ENCODE measurements at places on chromosomes 5 and 9.

DNA sequence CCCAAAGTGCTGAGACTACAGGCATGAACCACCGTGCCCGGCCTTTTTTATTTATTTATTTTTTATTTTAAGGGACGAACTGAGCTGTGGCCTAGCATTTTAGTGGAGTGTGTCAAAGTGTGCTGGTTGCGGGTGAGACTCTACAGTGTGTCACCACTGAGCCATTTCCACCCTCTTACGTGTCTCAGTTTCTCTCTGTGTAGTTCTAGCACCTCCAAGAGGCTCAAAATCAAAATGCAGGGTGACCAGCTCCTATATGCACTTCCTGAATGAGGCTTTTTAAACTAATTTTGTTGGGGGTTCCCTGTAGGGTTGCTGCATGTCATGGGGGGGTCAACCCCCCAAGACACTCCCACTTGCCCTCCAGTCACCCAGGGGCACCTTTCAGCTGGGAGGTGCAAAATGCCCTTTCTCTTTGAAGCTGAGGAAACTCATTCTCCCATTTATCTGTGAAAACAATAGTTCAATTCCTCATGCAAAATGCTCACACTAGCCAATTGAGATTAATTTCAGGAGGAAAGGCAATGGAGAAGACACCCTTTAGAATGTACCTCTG is 69.3 kb downstream of the COL15A1 start:
- DNase-seq: peak; percentile 27

DNA sequence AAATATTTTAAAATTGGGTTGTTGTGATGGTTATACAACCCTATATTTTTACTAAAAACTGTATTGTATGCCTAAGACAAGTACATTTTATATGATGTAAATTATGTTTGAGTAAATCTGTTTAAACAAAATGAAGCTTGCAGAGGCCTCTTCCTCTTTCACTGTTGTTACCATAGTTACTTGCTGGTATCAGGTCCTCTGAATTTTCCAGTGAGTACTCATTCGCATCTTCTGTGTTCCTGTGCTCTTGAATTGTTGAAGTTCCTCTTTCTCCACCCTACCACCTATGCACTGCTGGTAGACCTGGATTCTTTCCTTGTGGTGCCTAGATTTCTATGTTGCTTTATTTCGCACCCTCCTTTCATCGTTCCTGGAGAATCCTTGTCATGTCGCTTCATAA is 938.5 kb upstream of the ACO1 start:
- no peak for DNase-seq

DNA sequence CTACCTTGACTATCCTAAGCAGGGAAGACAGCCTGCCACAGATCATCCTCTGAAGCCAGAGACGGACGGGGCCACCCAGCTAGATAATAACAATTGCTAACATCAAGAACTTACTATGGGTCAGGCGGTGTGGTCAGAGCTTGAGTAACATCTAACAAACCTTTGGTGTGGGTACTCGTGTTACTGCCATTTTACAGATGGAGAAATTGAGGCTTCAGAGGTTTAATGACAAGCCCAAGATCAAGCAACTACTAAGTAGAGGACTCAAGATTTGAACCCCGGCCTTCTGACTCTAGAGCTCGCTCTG is 16.7 kb upstream of the ARSI start:
- DNase-seq: no peak

GRCh38 chr5:150540042-150540441 is 32.1 kb downstream of the NDST1 start:
- DNase-seq: no peak

- no peak for DNase-seq
Measured at GRCh38 chr5:132826424-132827082, 3.9 kb downstream of the SHROOM1 start.

DNA sequence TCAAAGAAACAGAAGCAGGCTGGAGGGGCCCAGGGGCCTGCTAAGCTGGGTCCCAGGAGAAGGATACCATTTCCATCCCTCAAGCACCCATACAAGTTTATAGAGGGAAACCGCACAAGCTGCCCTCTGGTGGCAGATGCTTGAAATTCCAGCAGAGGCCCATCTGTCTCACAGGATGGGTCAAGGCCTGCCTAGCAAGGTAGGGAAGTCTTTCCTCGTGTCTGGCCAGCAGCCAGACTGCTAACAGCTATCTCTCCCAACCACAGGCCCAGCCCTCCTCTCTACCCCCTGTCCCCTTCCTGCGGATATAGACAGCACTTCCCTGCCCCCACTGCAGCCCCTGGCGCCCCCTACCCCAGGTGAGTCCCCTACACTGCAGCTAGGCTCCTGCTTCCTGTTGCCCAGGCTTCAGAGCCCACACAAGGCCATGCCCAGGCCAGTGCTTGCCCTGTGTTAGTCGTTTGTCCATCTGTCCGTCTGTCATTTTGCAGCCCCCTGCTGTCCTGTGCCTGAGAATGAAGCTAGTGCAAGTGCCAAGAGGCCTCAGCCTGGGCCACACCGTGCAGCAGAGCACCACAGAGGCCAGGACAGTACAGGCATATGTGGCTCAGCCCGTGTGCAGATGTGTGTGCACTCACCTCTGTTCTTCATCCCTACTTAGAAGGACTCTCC is 26.2 kb downstream of the TCF7 start:
- peak; percentile 77 for DNase-seq

GRCh38 chr9:69207503-69207902 is 33.4 kb downstream of the TJP2 start:
- DNase-seq: no peak

GRCh38 chr9:110936237-110936636 is 102.0 kb downstream of the LPAR1 start:
- DNase-seq: no peak

DNA sequence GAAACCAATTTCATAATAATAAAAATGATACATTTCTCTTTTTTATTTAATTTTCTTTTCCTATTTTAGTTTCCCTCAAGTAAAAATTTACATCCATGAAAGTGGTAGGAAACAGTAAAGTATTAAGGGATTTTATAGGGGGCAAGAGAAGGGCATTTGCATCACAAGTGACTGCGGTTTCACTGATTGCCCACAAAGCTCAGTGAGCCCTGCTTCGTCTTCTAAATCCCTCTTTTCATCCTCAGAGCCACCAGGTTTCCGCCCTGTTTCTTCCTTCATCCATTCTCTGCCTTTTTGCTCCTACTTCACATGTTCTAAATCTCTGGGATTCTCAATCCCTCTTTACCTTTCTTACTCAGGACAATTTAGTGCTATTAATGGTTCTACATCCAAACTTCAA is 491.4 kb downstream of the LRRC70 start:
- DNase-seq: no peak

DNA sequence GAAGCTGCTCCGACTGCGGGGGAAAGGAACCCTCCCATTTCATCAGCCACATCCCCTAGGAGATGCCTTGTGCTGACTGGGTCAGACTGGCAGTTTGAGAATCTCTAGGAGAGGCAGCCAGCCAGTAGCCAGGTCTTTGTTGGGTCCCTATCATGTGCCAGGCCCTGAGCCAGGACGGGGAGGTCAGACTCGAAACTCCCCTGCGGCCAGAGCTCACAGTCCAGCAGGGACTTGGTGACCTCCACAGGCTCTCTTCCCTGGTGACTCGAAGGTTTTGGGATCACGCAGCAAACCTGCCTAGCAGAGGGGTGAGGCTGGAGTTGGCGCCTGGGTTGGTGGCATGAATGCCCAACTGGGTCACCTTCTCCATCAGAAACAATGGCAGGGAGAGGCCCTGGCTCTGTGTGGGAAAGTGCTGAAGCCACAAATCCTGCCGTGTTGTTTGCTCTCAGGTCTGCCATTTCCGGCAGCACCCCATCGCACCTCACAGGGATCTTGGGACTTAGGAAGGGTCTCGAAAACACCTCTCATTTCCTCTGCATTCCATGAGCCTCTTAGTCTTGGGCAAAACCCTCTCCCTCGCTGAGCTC is 14.4 kb upstream of the ORM1 start:
- DNase-seq: peak; percentile 0

GRCh38 chr5:144202072-144202471 is 31.4 kb downstream of the KCTD16 start:
- no peak for DNase-seq

DNA sequence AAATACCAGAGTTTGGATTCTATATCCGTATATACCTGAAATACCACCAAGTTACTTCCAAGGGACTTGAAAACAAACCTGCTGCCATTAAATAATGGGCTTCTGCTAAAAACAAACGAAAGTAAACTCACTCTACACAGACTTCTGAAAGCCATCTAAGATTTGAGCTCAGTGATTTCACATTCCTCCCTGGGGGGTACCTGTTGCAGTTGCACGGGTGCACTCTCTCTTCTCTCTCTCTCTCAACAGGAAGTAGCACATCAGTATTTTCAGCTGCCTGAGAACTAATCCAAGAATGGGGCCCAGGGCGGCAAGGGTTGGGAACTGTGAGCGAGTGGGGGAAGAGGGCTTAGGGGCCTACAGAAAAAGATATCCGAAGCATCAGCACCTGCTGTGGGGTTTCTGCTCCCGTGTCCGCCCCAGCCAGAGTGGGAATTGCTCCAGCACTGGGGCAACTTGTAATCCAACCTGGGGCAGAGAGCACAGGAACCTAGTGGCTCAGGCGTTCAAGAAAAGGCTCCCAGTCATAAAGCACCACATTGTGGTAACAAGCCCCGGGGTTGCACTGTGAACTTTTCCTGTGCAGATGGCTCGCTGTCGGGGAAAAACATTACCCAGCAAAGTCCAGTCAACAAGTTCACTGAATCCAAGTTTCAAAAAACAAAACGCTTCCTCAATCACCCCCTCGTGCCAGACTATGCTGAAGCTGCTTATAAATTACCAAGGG is 99.8 kb downstream of the EFNA5 start:
- peak; percentile 53 for DNase-seq

- no peak for DNase-seq
Measured at GRCh38 chr5:155343468-155343867, 329.9 kb downstream of the KIF4B start.

DNA sequence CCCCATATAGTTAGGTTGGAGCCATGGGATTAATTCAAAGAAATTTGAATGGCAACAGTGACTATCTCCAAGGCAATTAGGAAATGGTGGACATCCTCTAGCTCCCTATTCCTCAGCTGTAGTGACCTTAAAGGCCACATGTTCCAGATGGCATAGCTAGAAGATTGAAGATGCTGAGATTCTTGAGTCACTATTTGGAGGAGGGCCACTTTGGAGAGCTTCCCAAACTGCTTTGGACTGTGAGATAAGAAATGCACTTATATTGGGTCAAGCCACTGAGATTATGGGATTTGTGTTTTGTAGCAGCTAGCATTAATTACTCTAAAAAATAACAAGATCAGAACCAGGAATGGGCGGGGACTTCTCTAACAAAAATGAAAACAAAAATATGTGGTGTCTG is 636.2 kb upstream of the CCNG1 start:
- DNase-seq: no peak

DNA sequence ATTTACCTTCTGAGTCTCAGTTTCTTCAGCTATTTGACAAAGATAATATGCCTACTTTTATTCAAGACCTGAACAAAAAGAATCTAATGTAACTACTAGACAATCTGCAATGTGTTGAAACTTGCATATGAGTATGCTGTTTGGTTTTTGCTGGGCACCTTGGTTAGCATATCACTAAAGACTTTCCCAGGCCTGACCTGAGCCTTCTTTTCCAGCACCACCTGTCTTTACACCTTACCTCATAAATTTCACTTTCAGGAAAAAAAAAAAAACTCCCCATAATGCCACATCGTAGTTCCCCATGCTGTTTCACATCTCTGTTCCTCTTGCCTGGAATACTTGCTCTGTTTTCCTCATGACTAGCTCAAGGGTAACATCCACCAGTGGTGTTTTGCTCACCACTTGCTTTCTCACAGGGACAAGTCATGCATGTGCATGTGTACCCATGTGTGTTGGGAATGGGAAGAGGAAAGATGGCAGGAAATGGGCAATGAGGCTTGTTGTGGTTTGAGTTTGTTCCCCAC is 45.6 kb upstream of the TLE4 start:
- DNase-seq: no peak

GRCh38 chr9:117938086-117938485 is 233.9 kb downstream of the TLR4 start:
- no peak for DNase-seq

DNA sequence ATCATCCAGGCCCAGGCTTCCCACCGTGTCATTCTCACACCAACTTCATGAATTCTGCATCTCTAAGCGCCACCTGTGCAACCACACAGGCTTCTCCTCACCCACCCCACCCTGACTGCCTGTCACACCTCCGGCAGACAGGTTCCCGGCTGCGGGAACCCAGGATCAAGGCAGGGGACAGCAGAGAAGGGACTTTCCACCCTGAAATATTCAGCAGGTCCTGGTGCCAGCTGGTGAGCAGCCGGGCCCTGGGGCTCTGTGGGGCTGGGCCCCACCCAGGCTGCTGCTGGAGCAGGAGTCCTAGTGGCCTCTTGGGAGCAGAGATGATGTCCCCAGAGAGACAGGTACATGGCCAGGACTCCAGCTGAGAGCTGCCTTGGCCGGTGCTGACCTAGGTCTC is 12.7 kb downstream of the ANXA6 start:
- DNase-seq: no peak

DNA sequence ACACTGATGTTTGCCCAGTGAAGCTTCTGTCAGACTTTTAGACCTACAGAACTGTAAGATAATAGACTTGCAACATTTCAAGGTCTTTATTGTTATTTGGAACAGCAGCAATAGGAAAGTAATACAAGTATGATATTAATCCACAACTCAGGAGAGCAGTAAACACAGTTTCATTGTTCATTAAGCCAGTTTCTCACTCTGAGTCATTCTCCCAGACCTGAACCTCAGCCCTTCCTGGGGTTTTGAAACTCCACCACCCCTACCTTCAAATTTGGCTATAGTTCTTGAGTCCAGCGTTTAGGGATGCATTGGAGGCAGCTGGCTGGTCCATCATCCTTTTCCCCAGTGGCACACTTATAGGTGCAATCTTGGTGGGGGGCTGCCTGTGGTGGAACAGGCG is 203.2 kb downstream of the RAB3C start:
- DNase-seq: no peak

DNA sequence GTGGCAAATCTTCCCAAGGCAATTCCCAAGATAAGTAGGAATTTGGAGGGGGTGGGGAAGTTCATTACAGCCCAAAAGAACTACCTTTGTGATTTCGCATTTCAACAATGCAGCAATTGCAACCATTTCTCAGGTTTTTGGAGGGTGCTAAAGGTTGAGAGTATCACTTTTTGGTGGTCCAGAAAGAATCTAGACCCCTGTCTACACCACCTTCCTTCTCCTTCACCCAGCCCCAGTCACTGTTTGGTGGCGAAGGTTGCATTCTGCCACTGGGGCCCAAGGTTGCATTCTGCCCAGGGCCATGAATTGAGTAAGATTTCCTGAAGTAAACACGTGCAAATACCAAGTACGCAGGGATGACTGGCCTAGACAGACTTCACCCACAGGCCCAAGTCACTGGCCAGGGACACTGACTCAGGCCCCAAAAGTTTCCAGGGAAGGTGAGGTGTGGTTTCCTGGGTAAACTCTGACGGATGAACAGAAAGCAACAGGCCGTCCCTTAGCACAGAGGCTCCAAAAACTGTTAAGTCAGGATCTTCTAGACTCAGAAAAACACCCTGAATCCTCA is 5.7 kb downstream of the PDE6A start:
- no peak for DNase-seq

- DNase-seq: peak; percentile 28
Measured at GRCh38 chr5:6633469-6634245, 417 bp downstream of the SRD5A1 start.

GRCh38 chr5:124052201-124052600 is 540.2 kb downstream of the CSNK1G3 start:
- no peak for DNase-seq
